Karpas-422 (cell line): ENCODE measurements at places on chromosomes 4 and X. TPM values are rescaled to one million over a fixed set of nuclear protein-coding genes. Genes with fewer than 3 reads are reported as not detected.

Gene DCAF8L2
- not detected in 2 replicates for total RNA-seq

Gene MAGEA9B
- 0.11 TPM in 1 of 2 replicates, not detected in the other for total RNA-seq

DNA sequence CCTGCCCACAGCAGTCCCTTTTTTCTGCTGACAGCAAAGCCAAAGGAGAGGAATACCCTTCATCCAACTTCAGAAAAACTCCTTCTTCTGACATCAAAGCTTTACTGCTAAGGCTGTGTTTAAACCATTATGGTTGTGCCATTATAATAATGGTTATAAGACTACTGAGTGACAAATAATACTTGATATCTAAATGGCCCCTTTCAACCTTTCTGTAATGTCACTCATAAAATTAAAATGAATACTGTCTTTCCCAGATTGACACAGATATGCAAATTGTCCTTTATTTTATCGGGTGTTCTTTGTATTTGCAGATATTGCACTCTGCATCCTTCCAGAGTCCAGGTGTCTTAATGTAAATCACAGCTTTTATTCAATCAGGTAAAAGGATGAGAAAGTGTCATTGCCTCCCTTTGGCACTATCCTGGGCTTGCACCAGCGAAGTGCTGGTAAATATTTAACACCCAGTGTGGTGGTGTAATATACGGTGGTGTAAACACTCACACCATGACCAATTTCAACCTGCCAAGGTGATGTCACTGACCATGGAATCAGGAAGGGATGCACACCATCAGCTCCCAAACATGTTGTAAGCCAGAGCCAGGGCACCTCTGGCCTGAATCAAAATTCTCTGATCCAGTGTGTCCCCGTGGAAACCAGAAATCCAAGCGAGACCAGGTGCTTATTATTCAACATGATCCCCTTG lies 139.4 kb upstream of the TENM3 start:
- no peaks in the 10 kb centered on the region for H3K27me3 ChIP-seq
- no peaks in the 10 kb centered on the region for H3K4me1 ChIP-seq
- H3K36me3 ChIP-seq = no peaks in the 10 kb centered on the region
- H3K27ac ChIP-seq = no peak overlapping the region

- no peak for DNase-seq
- H3K27me3 ChIP-seq = no peaks in the 10 kb centered on the region
- H3K27ac ChIP-seq = no peak overlapping the region
- no peaks in the 10 kb centered on the region for H3K36me3 ChIP-seq
Observed at GRCh38 chr4:8242782-8243560, 26.6 kb upstream of the HTRA3 start.

DNA sequence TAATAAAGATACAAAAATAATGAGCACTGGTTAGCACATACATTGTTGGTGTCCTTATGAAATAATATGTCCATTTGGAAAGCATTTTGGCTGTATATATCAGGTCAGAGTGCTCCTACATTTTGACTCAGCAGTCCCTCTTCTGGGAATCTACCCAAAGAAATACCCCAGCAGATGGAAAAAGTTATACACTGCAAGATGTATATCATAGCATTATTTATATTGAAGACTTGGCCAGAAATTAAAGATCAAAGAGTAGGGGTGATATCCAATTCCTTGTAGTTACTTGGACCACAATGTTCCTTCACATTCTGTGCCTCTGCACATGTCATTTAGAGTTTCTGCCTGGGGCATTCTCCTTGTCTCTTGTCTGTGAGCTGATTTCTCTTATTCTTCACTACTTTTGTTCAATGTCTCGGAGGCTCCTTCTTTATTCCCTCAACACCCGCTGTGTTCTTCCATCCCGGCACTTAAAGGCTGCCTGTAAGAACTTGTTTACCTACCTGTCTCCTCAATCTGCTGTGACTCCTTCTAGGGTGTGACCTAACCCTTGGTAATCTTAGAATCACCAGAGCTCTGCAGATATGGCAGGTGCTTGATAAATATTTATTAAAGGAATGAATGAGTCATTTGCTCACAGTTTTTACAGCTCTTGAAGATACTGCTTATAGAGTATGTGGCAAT lies 3.1 kb upstream of the TSPAN5 start:
- peaks cover 17% of the 10 kb centered on the region for H3K4me1 ChIP-seq
- DNase-seq = no peak
- H3K27ac ChIP-seq = no peak overlapping the region
- no peak overlapping the region for H3K4me3 ChIP-seq
- no peaks in the 10 kb centered on the region for H3K36me3 ChIP-seq
- no peaks in the 10 kb centered on the region; the same call in 1 of the 2 replicates for H3K27me3 ChIP-seq

DNA sequence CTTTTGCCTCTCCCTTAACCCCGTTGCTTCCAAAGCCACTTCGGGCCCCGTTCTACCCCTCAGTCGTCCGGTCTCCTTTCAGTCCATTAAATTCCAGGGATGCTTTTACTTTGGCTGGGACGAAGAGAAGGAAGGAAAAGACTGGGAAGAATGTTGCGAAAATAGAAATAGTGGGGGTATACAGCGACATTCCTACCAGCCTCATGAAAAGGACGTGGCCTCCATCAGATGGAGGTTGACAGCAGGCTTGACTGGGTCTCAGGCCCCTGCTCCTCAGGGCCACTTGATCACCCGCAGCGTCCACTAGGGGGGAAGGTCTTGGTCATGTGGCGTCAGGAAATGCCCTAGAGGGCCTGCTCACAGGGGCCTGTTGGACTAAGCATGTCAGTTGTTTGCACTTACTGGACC lies 657 bp upstream of the ANKRD50 start:
- H3K27ac ChIP-seq = no peak overlapping the region
- H3K4me1 ChIP-seq = no peaks in the 10 kb centered on the region
- DNase-seq = no peak

DNA sequence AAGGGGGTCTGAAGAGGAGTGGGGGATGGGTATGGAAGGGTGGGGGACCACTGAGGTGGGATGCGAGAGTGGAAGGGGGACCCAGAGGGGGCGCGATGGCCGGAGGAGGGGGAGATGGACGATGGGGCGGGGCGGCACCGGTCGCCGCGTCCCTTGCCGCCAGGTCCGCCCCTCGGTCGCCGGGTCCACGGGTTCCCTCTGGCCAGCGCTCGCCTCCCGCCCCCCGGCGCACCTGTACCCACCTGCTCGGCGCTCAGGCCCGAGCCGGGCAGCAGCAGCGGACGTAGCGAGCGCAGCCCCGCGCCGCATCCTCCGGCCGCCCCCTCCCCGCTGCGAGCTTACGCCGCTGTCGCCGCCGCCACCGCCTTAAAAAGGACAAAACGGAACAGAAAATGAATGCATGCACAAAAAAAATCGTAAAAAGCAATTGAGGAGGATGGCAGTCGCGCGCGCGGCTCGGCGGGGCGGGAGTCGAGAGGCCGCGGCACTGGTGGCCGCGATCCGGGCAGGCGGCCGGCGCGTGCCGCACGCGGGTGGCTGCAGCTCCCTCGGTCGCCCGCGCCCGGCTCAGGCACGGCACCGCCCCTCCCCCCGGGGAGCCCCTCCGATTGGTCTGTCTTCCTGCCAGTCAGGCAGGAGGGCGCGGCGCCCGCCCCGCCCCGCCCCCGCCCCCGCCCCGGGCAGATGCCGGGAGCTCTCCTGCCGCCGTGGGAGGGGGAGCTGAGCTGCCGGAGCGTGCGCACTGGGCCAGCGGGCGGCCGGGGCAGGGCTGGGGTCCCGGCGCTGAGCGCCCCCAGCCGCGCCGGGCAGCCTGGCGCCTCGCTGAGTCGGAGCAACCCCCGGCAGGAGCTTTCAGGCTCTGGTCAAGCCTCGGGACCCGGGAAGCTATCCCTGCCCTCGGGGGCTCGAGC lies at the start of gene JAKMIP1:
JAKMIP1 (minus strand) TSS at position 539 of the 911 bp plus-strand sequence. CDS start 87,699 bp downstream, outside the sequence.
- no peak for DNase-seq
- no peak within 1 kb of the TSS for H3K27ac ChIP-seq
- H3K4me1 ChIP-seq = no peaks in the 10 kb centered on the region
- no peak within 1 kb of the TSS for H3K4me3 ChIP-seq

DNA sequence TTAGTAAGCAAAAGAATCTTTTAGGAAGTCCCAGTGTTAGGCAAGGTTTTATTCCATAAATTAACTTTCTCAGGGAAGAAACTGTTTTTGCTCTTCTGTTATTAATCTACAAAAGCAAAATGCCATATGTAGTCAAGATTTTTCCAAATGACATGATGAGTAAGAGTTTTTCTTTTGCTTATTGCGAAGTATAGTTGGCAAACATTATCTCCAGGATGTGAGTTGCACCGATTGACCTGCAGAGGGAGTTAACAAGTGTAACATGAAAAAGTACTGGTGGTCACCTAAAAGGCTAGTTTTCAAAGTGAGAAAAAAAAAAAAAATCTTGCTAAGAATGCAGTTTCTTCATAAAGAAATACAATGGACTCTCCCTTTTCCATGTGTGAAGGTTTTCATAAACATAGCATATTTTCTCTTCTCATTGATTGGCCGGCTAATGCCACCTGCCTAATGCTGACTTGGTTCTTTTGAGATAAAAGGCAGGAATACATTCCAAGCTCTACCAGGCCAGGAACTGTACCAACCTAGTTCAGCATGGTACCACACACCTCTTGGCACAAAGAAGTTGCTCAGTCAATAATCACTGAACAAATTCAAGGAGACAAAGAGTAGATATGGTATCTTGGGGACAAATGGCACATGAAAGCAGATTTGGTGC lies 100.2 kb downstream of the LNX1 start:
- H3K27ac ChIP-seq = no peak overlapping the region
- no peaks in the 10 kb centered on the region for H3K27me3 ChIP-seq
- peak; percentile 72 for DNase-seq
- no peaks in the 10 kb centered on the region for H3K4me1 ChIP-seq
